Activated CD4-positive, alpha-beta T cell treated with anti-CD3 and anti-CD28 coated beads, Interleukin-2, Interleukin-6, amounts not matched to agents 100 ng/mL and 50 ng/mL, durations not matched to agents 16 hours and 8 hours (primary cell): ENCODE measurements at places on chromosomes 4 and X.

DNA sequence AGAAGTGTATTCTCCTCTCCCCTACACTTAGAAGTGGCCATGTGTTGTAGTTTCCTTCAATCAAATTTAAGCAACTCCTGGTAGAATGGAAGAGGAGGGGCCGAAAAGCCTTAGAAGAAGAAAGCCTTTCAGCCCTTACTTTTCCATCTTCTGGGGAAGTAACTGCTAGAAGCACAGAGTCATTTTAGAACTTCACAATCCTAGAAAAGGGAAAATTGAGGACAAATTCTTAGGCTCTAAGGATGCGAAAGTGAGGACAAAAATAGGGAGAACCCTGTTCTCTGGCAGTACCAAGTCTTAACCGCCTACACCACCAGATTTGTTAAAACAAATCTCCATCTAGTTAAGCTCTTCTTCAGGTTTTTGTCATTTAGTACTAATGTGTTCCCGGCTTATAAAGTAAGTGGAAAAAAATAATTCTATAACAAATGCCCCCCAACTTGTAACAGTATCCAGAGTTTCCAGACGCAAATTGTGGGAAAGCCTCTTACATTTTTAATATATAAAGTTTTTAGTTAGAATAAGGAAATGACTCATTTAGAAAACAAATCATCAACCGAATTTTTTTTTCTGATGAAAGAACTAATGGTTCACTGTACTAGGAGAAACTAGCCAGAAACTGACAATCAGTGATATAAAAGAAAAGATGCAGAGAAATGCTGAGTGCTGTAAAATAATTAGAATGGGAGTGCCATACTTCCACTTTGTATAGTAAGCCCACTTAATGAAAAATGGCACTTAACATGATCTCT, 76.0 kb downstream of the ARAP2 start:
- DNase-seq = no peak

- peak; percentile 74 for DNase-seq
These were observed 82.0 kb upstream of the CLDN34 start for GRCh38 chrX:9885150-9885549.

- no peak for DNase-seq
These were observed 234.5 kb upstream of the SLIT2 start for GRCh38 chr4:20017070-20017776.

DNA sequence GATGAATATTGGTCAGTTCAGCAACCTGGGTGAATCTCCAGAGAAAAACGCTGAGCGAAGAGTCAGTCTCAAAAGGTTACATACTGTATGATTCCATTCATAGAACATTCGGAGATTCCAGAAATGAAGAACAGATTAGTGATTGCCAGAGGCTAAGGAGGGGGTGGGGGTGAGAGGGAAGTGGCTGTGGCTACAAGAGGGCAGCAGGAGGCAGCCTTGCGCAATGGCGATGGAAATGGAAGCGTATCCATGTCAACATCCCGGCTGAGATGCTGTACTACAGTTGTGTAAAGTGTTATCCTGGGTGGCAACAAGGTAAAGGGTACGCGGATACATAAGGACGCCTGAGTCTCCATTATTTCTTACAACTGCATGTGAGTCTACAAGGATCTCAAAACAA, 18.0 kb downstream of the LYAR start:
- DNase-seq = no peak

DNA sequence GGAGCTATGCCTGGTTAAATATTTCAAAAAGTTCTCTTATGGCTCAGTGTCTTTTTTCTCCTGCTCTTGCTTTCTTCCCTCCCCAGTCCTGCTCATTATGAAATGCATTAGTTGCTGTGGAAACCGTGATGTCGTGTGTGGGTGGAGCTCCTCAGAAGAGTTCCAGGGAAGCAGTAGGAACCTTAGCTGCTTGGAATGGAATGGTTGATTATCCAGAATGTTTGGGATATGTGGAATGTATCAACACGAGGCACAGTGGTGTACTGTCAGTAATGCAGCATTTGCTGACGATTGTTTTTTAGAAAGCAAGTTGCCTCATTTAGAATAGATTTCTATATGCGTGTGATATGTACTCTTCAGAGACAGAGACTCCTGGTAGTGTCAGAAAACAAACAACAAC, 333.2 kb downstream of the ARHGAP10 start:
- DNase-seq = no peak

GRCh38 chr4:26822546-26822945, 38.1 kb upstream of the STIM2 start:
- peak; percentile 37 for DNase-seq
